AG09309 (cell line): ENCODE measurements at places on chromosomes 7 and 10.

DNA sequence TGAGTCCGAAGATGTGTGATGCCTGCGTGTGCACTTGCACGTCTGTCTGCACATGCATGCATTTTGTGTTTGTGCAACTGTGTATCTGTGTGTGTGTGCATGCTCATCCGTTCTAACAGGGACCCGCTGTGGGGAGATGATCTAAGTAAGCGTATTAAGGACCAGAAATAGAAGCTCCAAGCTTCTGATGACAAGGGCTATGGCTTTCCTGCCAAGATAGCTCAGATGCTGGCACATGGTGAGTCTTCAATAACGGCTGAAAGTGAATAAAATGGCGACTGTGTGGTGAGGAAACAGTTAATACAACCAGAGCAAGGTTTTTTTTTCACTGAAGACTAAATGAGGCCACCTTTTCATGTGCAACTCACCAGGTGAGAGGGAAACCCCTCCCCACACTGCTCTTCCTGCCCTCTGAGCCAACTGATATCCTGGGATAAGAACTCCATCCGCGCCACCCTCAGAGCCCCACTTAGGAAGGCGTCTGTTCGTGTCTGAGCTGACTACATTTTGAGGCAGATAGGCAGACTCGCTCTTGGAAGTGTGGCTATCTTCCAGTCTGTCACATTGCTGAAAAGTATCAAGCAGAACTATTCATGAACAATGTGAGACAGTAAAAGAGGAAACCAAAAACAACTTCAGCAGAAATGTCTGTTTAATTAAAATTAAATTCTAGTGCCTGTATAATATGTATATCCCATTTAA lies 47.4 kb upstream of the TCERG1L start:
- no peak for DNase-seq

GRCh38 chr7:106840342-106840741 lies 24.7 kb upstream of the PIK3CG start:
- DNase-seq: peak; percentile 63

GRCh38 chr7:150449206-150449952 lies 1.1 kb upstream of the GIMAP8 start:
- no peak for DNase-seq

- DNase-seq: no peak
Observed at GRCh38 chr10:105807935-105808587, 1167.0 kb downstream of the SORCS3 start.

DNA sequence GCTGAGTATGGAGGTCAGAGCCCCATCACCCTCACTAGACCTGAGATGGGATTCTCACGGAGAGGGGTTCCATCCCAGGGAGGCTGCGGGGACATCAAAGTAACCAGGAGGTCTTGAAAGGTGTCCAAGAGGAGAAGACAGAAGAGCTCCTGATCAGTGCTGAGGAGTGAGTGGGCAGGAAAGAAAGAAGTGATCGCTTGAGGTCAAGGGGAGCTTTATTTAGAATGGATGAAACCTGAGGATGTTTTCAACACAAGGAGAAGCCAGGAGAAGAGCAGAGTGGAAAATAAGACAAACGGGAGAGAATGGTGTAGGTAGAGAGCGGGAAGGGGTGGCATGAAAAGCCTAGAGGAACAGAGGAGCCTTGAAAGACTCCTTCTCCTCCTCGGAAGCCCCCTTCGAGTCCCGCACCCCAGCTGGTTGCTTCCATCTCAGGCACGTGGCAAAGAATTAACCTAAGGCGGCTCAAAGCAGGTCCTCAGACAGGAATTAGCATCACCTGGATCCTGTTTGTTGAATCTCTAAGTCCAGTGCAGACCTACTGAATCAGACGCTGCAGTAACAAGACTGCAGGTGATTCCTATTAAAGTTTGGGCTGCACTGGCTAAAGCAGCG lies 5.8 kb downstream of the SVIL start:
- no peak for DNase-seq

DNA sequence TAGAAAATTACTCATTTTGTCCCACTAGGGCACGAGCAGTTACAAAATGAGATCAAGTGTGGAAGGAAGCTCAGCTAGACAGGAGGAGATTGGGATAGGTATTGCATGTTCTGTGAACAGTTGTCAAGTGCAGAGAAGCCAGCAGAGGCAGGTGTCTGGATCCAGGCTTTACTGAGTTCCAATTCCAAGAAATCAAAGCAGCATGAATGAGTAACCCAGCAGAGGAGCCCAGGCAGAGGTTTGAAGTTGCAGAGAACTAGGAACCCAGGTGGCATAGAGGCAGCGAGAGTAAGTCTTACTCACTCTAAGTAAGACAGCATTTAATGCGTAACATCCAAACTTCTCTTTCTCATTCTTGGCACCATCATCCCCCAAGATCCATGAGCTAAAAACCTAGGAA lies 11.8 kb downstream of the MRC1 start:
- DNase-seq: no peak
